Osteocyte (in vitro differentiated cells): ENCODE measurements at places on chromosomes 3 and 15. TPM values are rescaled to one million over a fixed set of nuclear protein-coding genes. Genes with fewer than 3 reads are reported as not detected.

DNA sequence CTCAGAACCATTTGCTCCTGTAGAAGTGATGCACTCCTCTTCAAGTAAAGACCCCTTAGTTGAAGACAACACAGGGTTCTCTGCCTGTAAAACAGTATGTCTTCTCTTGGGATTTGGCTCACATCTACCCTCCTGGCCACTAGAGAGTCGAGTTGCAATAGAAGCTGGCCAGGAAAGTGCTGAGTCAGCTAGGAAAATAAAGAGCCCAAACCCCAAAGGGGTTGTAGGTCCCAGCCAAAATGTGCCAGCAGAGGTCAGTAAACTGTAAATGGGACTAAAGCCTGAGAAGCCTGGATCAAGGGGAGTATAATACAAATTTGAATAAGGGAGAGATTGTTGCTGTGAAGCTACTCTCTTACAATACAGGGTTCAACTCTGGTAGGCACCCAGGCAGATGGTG, 37.2 kb upstream of the THBS1 start:
- DNase-seq: no peak

Gene SAMMSON
- total RNA-seq: not detected in 2 replicates

Gene ARPIN
- 18.7 and 23.0 TPM in 2 replicates for total RNA-seq

DNA sequence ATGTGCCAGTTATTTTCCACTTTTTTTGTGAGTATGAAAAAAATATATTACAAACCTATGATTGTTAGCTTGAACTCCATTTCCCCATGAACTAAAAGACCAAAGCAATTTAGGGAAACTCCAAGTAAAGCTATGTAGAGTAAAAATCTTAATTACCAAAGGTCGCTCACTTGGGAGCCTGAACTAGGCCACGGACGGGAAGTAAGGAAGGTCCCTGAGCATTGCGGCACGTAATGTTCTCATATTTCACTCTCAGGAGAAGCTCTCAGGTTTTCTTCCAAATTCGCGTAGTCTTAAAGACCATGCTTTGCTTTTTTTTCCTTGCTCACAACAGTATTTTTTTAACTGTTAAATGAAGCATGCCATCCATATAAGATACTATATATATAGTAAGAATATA, 215.3 kb upstream of the RARB start:
- DNase-seq: no peak

Gene NGLY1
- 28.9 and 29.6 TPM in 2 replicates for total RNA-seq

GRCh38 chr15:84905016-84905916, 20.8 kb downstream of the SLC28A1 start:
- DNase-seq: no peak

- no peak for DNase-seq
Observed at GRCh38 chr3:18635215-18635614, 210.1 kb upstream of the SATB1 start.

DNA sequence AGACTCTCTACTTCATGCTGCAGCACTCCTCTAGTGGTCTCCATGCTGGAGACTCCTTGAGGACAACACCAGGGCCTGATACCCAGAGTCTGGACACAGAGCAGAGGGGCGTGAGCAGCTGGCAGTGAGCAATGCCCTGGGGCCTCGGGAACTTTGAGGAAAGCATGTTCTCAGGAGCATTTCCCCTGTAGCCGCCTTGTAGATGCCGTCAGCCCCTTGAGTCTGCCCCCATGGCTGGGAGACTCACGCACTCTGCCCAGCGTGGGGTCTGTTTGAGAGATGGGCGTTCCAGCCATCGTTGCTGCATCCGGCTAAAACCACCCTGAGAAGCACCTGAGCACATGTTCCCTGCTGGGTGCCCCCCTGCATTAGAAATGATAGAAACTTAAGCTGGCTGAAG, 56.8 kb downstream of the PLXNA1 start:
- no peak for DNase-seq
